ENCODE measurements at places on chromosomes 1 and 21.

- no peak for DNase-seq
These were observed 11.4 kb downstream of the SAMD11 start for GRCh38 chr1:934991-935750.

DNA sequence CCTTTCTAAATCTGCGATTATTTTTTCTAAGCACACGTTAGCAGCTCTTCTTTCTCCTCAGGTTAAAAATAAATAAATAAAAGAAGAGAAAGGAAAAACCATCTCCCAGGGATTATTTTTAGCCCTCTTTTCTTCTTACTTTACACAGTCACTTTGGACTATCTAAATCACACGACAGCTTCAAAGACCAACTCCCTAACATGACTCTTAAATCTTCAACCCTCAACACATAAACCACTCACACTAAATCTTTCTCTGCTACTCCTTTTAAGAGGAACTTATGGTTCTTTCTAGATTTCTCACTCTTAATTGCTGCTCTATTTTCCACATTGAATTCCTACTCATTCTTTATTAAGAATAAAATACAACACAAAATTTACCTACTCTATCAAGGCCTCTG lies 1095.0 kb upstream of the B3GALT2 start:
- DNase-seq = no peak

DNA sequence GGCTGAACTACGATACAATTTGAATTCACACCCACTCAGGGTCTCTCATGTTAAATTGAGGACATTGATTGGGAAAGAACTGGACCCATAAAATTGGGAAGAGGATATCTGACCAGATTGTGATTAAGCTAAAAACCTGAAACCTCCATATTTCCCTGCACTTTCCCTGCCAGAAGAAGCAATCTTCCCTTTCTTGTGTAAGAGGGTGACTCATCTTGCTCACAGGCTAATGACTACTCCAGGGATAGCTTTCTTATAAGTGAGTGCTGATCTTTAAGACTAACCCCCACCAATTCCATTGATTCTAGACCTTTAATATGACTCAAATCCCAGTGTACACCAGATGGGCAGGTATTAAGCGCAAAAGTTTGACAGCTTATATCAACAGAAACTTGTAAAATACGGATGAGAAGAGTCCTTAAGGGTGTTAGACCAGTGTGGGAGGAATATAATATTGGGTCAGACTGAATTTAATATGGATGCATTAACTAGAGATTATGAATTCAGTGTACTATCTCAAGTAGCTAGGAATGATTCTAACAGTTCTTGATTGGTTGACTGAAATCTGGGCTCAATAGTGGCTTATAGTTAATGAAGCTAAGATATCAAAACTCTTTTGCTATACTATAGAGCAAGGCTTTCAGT lies 12.1 kb upstream of the SGIP1 start:
- no peak for DNase-seq

DNA sequence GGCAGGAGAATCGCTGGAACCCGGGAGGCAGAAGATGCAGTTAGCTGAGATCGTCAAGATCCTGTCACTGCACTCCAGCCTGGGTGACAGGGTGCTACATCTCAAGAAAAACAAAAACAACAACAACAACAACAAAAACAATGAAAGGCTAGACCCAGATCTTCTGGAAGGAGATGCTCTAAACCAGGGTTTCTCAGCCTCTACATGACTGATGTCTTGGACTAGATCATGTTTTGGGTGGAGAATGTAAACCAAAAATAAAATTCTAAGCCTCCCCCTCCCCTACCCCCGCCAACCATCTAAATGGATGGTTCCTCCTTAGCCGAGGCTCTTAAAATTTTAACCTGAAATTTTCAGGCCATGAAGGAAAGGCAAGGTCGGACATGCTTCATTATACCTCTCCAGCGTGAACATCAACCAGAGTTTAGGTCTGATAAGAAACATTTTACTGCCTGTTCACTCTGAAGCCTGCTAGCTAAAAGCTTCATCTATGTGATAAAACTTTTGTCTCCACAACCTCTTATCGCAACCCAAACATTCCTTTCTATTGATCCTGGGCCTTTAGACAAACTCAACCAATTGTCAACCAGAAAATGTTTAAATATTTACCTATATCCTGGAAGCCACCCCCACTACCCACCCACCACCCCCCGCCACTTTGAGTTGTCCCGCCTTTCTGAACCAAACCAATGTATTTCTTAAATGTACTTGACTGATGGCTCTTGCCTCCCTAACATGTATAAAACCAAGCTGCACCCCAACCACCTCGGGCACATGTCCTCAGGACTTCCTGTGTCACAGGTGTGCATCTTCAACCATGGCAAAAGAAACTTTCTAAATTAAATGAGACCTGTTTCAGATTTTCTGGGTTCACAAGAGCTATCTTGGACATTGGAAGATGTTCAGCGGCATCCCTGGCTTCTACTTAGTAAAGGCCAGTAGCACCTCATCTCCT lies 1.9 kb upstream of the CAPN2 start:
- no peak for DNase-seq

- no peak for DNase-seq
These were observed 37.2 kb downstream of the KANK4 start for GRCh38 chr1:62281922-62282555.

- no peak for DNase-seq
These were observed 79.7 kb downstream of the POFUT2 start for GRCh38 chr21:45207839-45208626.

GRCh38 chr21:14876524-14876840 lies 188.3 kb downstream of the NRIP1 start:
- DNase-seq = no peak

GRCh38 chr1:78468521-78468920 lies 22.3 kb upstream of the PTGFR start:
- DNase-seq = no peak

DNA sequence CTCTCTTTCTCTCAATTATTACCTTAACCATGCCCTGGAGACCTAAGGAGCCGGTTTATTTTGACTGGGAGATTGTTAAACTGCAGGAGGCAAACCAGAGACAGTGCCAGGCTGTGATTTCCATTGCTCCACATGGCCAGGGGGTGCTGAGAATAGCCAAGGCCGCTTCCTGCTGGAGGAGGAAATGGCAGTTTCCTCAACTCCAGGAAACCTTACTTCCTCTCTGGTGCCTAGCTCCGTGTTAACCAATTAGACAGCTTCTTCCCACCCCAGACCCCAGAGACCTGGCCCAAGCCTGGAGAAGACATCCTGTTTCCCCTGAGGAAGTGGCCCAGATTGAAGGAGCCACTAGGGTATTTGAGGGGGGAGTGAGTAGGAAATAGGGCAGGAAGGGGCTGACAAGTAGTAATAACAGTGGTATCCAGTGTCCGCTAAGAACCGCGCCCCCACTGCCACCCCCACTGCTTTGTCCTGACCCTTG lies 161.2 kb downstream of the PLPP3 start:
- DNase-seq = no peak

- DNase-seq = no peak
These were observed 22.1 kb upstream of the MCL1 start for GRCh38 chr1:150601540-150601939.

DNA sequence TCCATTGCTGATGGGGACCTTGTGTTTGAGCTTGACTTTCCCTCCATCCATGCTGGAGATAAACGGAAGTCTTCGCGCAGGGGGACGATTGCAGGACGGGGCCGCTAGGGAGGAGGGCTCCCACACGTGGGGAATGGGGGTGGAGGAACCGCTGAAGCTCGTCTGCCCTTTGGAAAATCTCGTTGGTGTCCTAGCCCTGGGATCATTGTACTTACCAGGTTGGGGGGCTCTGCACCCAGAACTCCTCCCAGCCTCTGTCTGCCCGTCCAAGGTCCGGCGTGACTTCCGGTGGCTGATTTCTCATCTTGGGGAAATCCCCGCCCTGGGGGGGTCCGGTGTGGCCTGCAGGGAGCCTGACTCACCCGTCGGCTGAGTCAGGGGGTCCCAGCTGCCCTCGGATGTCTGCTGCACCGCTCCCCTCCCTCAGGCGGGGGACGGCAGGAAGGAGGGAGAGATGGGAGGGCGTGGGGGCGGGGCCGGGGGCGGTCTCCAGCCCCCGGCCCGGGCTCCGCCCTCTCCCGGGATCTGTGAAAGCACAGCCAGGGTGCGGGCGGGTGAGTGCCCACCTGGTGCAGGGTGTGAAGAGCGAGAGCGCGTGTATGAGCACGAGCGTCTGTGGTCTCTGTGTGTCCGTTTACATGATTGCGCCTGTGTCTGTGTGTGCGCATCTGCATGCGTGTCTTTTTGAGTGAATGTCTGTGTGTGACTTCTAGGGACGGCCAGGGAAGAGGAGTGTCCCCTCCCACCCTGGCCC lies 35.8 kb downstream of the PIK3CD start:
- DNase-seq = peak; percentile 67

DNA sequence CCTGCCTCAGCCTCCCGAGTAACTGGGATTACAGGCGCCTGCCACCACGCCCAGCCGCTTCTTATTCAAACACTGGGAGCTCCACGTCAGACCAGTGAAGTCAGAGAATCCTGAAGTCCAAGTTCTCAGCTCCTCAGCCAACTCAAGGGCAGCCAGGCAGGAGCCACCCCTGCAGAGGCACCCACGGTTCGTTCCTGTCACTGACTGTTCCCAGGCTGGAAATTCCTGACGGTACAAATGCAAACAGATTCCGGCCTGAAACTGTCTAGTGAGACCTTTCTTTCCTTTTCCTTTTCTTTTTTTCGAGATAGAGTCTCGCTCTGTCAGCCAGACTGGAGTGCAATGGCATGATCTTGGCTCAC lies 11.7 kb downstream of the SLC35E2B start:
- DNase-seq = no peak

GRCh38 chr1:108878678-108879077 lies 1.9 kb downstream of the GPSM2 start:
- no peak for DNase-seq

GRCh38 chr1:219220945-219221344 lies 47.3 kb downstream of the LYPLAL1 start:
- DNase-seq = no peak

- DNase-seq = peak; percentile 77
These were observed 28.3 kb downstream of the EIF2D start for GRCh38 chr1:206583707-206584648.

- no peak for DNase-seq
These were observed 299.9 kb upstream of the PLXNA2 start for GRCh38 chr1:208544053-208544452.

DNA sequence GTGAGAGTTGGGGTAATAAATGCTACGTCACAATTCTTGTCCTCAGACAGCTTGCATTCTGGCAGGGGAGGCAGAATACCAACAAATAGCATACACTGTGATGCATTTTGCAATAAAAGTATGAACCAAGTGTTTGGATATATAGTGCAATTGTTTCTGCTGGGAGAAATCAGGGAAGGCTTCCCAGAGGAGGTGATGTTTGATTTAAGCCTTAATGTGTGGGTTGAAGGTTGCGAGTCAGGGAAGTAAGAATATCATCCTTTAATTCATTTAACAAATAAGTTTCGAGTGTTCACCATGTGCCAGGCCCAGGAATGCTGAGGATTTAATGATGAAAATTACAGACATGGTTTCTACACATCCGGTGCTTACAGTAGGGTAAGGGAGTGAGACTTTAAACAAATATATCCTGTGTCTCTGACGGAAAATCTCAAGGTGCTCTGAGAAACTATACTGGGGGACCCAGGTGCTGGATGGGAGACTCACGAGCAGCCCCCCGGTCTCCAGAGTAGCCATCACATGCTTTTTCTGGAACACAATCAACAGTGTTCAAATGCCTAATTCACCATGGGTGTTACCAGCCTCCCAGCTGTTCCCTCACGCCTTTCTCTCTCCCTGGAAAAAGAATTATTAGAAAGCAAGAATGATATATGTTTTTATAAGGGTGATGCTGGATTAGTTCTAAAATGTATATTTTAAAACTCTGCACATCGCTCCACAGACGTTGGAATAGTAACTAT lies 31.7 kb downstream of the RASSF5 start:
- DNase-seq = no peak

GRCh38 chr1:186500804-186501203 lies 39.9 kb upstream of the PDC start:
- no peak for DNase-seq

GRCh38 chr1:160079448-160079847 lies 1.9 kb upstream of the KCNJ9 start:
- no peak for DNase-seq

DNA sequence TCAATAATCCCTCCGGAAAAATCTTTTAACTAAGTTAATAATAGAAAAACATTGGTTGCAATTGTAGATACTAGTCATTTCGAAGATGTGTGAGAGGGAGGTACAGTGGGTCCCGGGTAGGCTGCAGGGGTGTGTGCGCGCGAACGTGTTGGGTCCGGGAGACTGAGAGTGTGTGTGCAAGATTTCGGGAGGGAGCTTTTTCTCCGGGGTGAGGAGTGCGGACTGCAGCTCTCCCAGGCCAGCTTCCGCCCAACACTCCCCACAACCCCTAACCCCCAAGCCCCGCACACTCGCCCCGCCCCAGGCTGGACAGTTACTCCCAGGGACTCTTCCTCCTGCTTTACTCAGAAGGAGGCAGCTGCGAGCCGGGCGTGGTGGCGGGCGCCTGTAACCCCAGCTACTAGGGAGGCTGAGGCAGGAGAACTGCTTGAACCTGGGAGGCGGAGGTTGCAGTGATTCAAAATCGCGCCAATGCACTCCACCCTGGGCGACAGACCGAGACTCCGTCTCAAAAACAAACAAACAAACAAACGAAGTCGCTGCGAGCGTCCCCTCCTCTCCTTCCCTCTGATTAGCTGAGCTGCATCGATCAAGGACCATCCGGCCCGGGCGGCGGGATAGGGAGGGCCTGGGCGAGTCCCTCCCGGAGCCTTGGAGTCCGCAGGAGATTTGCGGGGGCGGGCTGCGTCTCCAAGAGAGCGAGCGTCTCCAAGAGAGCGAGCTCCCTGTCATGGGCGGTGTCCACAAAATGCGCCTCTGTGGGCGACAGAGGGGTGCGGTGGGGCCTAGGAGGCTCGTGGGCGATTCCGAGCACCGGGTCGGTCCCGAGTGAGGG lies 28.3 kb upstream of the PPM1J start:
- no peak for DNase-seq

DNA sequence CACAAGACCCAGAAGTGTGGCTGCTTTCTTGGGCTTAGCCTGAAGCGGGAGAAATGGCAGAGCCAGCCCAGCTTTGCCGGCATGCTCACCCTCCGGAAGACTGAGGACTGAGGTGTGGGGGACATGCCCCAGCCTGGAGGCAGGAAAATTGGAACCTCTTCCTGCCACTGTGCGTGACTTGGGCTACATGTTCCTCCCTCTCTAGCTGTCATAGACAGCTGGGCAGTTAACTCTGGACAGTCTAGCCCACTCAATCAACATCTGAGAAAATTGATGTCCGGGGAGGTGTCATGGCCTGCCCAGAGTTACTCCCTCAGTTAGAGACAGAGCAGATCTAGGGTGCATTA lies 59.7 kb downstream of the UBE2T start:
- DNase-seq = no peak

DNA sequence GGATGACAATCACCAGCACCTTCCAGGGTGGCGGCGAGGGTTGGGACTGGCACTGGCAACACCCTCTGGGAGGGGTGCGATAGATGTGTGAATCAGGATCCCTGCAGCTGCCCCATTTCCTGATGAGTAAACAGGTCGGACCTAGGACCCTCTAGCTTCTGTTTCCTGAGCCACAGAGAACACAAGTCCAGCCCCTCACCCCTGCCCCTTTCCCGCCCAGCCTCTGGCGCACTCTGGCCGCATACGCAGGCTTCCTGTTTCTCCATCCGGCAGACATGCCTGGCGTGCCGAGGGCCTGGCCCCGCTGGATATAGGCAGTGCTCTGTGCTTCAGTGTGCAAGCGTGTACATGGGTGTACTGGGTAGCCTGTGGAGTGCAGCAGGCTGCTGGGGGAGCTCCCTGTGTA lies 4.6 kb downstream of the PEAR1 start:
- no peak for DNase-seq

GRCh38 chr1:84775535-84775920 lies 85.3 kb upstream of the SSX2IP start:
- DNase-seq = no peak
